ENCODE measurements at places on chromosomes 7 and 10.

DNA sequence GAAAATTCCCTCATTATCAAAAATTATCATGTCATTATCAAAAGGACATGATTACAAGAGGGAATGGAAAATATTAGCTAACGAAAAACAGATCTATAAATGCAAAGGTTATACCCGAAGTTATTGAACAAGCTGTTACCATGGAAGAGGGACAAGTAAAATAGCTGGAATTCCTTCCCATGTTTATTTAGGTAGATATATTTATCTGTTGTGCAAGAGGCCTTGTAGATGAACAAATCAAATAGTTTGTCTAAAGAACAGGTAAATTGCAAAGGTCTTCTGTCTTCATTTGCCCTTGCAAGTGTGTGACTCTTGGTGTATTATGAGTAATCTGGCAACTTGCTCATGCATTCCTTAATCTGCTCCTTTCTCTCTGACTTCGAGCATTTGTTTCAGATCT lies 1170.9 kb downstream of the SORCS1 start:
- no peaks in the 10 kb centered on the region for H3K36me3 ChIP-seq
- no peak overlapping the region for H3K27ac ChIP-seq
- H3K4me1 ChIP-seq, result no peaks in the 10 kb centered on the region
- no peak for DNase-seq
- no peaks in the 10 kb centered on the region for H3K27me3 ChIP-seq

GRCh38 chr7:94630855-94631254 lies 25.1 kb downstream of the SGCE start:
- no peaks in the 10 kb centered on the region for H3K36me3 ChIP-seq
- no peak overlapping the region for H3K27ac ChIP-seq
- no peak for DNase-seq
- H3K4me3 ChIP-seq, result no peak overlapping the region

DNA sequence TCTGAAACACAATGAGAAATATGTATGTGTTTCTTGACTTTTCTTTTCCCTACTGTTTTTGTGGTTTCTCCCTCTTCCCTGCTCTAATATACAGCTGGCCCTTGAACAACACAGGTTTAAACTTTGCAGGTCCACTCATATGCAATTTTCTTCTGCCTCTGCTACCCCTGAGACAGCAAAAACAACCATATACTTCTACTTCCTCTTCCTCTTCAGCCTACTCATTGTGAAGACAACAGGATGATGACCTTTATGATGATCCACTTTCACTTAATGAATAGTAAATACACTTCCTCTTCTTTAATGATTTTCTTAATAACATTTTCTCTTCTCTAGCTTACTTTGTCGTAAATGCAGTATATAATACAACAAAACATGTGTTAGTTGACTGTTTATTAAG lies 35.0 kb upstream of the DGKB start:
- H3K4me1 ChIP-seq, result no peaks in the 10 kb centered on the region
- no peak overlapping the region for H3K27ac ChIP-seq
- no peaks in the 10 kb centered on the region for H3K36me3 ChIP-seq
- H3K4me3 ChIP-seq, result no peak overlapping the region
- no peaks in the 10 kb centered on the region for H3K27me3 ChIP-seq

DNA sequence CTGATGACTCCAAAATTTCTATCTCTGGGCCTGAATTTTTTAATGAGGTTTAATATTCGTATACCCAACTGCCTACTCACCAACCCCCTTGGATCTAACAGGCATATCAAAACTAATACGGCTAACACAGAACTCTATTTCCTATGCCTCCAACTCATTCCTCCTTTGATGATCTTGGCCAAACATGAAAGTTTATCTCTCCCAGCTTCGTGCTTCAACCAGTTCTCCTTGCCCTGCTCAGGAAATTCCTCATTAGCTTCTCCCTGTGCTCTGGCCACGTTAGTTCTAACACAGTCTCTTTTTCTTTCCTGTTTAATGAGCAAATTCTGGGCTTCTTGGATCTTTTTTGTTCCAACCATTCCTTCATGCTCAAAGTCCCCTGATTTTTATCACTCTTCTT lies 138.9 kb upstream of the PTN start:
- no peaks in the 10 kb centered on the region for H3K4me1 ChIP-seq
- no peak overlapping the region for H3K27ac ChIP-seq
- H3K27me3 ChIP-seq, result no peaks in the 10 kb centered on the region
- no peak overlapping the region for H3K4me3 ChIP-seq

GRCh38 chr10:99433378-99434020 lies 3.1 kb upstream of the GOT1 start:
- H3K4me1 ChIP-seq, result peaks cover 44% of the 10 kb centered on the region
- no peak overlapping the region for H3K4me3 ChIP-seq
- H3K36me3 ChIP-seq, result peaks cover 45% of the 10 kb centered on the region
- no peaks in the 10 kb centered on the region for H3K27me3 ChIP-seq
- no peak overlapping the region for H3K27ac ChIP-seq

- peak overlapping the region; percentile 59 for H3K4me3 ChIP-seq
- H3K4me1 ChIP-seq, result peaks cover 36% of the 10 kb centered on the region
- H3K27me3 ChIP-seq, result peaks cover 40% of the 10 kb centered on the region
- no peak overlapping the region for H3K27ac ChIP-seq
- H3K36me3 ChIP-seq, result peaks cover 7% of the 10 kb centered on the region
Observed at GRCh38 chr7:516216-516605, 3.4 kb downstream of the PDGFA start.

DNA sequence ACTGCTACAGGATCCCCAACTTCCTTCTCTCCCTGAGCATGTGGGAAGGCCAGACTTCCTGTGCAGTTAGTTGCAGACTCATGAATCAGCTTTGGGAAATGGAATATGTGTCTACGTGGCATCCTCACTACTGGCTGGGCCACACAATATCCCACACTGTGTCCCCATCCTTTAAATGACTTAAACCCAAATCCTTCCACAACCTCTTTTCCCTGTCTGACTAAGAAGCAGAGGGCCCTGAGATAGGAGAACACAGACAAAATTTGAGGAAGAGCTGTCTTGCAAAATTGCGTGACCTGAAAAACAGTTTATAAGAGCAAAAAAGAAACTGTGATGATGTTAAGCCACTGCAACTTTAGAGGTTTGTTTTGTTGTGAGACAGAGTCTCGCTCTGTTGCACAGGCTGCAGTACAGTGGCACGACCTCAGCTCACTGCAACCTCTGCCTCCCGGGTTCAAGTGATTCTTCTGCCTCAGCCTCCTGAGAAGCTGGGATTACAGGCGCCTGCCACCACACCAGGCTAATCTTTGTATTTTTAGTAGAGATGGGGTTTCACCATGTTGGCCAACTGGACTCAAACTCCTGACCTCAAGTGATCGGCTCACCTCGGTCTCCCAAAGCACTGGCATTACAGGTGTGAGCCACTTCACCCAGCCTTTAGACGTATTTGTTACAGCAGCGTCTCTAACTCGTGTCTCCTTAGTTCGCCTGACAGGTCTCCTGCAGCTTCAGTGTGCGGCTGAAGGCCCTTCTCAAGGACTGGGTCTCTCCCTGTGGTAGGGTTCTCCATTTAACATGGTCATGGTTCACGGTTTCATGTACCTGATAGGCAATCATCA lies 46.9 kb upstream of the SFMBT2 start:
- H3K4me3 ChIP-seq, result no peak overlapping the region
- H3K4me1 ChIP-seq, result no peaks in the 10 kb centered on the region
- no peaks in the 10 kb centered on the region for H3K27me3 ChIP-seq

DNA sequence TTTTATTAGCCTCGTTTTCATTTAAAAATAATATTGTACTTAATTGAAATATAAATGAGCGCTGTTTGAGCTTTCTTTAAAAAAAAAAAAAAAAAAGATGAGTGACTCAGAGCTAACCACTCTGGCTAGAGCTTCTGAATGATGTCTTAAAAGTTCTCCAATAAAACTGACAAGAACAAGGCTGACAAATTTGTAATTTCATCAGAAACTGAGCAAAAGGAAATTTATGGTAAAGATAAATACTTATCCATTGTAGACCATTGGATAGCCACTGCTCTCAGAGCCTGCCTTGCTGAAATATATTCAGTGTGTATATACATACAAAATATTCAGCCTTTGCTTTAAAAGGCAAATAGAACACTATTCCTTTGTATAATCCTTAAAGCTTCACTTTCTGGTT lies 91.2 kb upstream of the OIT3 start:
- no peaks in the 10 kb centered on the region for H3K27me3 ChIP-seq
- H3K4me3 ChIP-seq, result no peak overlapping the region
- no peak for DNase-seq

DNA sequence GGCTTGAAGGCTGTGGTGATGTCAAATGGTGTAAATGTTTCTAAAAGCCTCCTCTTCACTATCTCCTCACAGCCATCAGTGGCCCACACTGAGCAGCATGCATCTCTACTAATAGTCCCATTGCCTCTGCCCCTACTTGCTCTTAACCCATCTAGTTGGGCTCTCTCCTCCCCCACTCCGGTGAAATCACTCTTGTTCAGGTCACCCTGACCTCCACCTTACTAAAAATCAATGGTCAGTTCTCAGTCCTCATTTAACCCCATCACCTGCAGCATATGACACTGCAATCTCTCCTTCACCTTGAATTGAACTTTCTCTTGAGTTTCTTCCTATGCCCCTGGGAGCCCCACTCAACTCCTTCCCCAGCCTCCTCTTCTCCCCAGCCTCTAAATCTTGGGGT lies 355.1 kb upstream of the AOAH start:
- no peak overlapping the region for H3K4me3 ChIP-seq
- DNase-seq, result no peak
- no peak overlapping the region for H3K27ac ChIP-seq
- peaks cover 84% of the 10 kb centered on the region for H3K36me3 ChIP-seq
- H3K27me3 ChIP-seq, result no peaks in the 10 kb centered on the region

DNA sequence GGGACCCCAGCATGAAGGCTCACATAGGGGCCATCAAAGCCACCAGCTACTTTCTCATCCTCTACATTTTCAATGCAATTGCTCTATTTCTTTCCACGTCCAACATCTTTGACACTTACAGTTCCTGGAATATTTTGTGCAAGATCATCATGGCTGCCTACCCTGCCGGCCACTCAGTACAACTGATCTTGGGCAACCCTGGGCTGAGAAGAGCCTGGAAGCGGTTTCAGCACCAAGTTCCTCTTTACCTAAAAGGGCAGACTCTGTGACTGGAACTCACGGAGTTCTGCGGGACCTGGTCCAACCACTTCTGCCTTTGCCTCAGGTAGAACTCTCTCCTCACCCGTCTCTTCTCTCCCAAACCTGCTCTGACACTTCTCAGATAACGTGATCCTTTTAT lies 945 bp downstream of the TAS2R40 start:
- peaks cover 21% of the 10 kb centered on the region for H3K27me3 ChIP-seq
- no peaks in the 10 kb centered on the region for H3K4me1 ChIP-seq
- no peak overlapping the region for H3K4me3 ChIP-seq
- no peaks in the 10 kb centered on the region for H3K36me3 ChIP-seq

DNA sequence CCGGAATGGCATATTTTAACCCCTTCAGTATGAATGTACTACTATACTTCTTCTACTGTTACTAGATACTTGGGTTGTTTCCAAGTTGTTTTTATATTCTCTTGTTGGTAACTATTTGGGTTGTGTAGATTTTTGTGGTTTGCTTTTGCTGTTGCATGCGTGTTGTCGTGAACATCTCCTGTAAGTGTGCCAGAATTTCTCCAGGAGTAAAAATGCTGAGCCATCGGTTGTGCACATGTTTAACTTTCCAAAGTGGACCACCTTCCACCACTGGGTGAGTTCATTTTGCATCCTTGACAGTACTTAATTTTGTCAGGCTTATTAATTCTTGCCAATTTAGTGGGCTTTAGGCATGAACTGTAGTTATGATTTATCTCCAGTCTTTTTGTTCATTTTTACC lies 47.9 kb downstream of the CSGALNACT2 start:
- peaks cover 69% of the 10 kb centered on the region for H3K36me3 ChIP-seq
- DNase-seq, result no peak
- H3K27me3 ChIP-seq, result no peaks in the 10 kb centered on the region
- H3K4me3 ChIP-seq, result no peak overlapping the region
- H3K27ac ChIP-seq, result no peak overlapping the region

GRCh38 chr10:33889371-33889770 lies 554.9 kb upstream of the NRP1 start:
- no peak for DNase-seq
- no peak overlapping the region for H3K27ac ChIP-seq
- no peaks in the 10 kb centered on the region for H3K36me3 ChIP-seq
- H3K4me1 ChIP-seq, result no peaks in the 10 kb centered on the region

- H3K4me3 ChIP-seq, result no peak within 1 kb of the TSS
- H3K4me1 ChIP-seq, result no peaks in the 10 kb centered on the region
- no peak for DNase-seq
- no peak within 1 kb of the TSS for H3K27ac ChIP-seq
Observed at GRCh38 chr7:15561835-15562234, at the start of gene AGMO. TSS of gene AGMO (minus strand) at chr7:15562015.

- no peak overlapping the region for H3K4me3 ChIP-seq
- H3K27ac ChIP-seq, result no peak overlapping the region
- peaks cover 6% of the 10 kb centered on the region for H3K27me3 ChIP-seq
- H3K36me3 ChIP-seq, result no peaks in the 10 kb centered on the region
- DNase-seq, result no peak
- H3K4me1 ChIP-seq, result no peaks in the 10 kb centered on the region
Observed at GRCh38 chr10:51030480-51030879, 43.8 kb upstream of the PRKG1 start.

DNA sequence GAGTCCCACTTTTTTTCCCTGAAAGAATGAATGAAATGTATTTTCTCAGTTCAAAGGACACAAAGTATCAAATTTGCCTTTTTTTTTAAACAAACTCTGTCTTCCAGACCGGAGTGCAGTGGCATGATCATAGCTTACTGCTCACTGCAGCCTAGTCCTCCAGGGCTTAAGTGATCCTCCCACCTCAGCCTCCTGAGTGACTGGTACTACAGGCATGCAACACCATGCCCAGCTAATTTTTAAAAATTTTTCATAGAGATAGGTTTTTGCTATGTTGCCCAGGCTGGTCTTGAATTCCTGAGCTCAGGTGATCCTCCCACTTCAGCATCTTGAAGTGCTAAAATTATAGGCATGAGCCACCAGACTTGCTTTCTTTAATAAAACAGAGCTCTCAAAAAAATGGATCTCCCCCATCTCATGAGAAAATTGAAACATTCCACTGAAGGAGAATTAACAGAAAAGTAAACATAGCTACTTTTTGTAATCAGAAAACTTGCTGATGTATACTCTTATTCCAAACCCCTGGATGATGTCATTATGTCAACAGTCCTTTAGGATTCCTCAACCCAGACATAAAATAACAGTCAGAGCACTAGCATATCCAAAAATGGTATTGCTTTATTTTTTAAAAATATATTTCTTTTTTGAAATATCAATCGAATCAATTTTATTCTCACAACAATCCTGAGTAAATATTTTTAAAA lies 12.3 kb upstream of the TRDMT1 start:
- H3K27ac ChIP-seq, result no peak overlapping the region
- no peaks in the 10 kb centered on the region for H3K27me3 ChIP-seq
- H3K36me3 ChIP-seq, result peaks cover 2% of the 10 kb centered on the region
- peaks cover 44% of the 10 kb centered on the region for H3K4me1 ChIP-seq

DNA sequence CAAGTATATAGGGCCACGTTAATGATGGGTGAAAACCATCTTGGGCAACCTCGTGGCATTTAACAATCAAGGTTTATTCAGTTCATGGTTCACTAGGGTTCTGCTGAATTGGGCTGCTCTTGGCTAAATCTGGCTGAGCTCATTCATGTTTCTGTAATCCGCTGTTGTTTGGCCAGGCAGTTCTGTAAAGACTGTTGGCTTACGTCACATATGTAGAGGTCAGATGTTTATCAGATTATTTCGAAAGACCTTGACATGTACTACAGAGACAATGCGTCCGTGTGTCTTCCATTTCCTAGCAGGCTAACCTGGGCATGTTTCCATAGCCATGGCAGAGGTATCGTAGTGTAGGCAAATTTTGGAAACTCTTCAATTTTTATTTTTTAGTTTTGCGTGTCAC lies 190.0 kb upstream of the ZWINT start:
- no peaks in the 10 kb centered on the region for H3K36me3 ChIP-seq
- no peak overlapping the region for H3K27ac ChIP-seq
- no peak for DNase-seq
- no peaks in the 10 kb centered on the region for H3K4me1 ChIP-seq
- no peaks in the 10 kb centered on the region for H3K27me3 ChIP-seq

GRCh38 chr10:119161680-119162451 lies 3.6 kb downstream of the SFXN4 start:
- H3K36me3 ChIP-seq, result peaks cover 93% of the 10 kb centered on the region
- H3K27ac ChIP-seq, result peak overlapping the region; percentile 28
- peaks cover 40% of the 10 kb centered on the region for H3K4me1 ChIP-seq
- H3K4me3 ChIP-seq, result no peak overlapping the region
- H3K27me3 ChIP-seq, result no peaks in the 10 kb centered on the region
